IPS DF 6.9 (cell line): ENCODE measurements at places on chromosomes 7 and 10.

GRCh38 chr10:16674147-16674703 is 143.0 kb downstream of the RSU1 start:
- no peak for DNase-seq

DNA sequence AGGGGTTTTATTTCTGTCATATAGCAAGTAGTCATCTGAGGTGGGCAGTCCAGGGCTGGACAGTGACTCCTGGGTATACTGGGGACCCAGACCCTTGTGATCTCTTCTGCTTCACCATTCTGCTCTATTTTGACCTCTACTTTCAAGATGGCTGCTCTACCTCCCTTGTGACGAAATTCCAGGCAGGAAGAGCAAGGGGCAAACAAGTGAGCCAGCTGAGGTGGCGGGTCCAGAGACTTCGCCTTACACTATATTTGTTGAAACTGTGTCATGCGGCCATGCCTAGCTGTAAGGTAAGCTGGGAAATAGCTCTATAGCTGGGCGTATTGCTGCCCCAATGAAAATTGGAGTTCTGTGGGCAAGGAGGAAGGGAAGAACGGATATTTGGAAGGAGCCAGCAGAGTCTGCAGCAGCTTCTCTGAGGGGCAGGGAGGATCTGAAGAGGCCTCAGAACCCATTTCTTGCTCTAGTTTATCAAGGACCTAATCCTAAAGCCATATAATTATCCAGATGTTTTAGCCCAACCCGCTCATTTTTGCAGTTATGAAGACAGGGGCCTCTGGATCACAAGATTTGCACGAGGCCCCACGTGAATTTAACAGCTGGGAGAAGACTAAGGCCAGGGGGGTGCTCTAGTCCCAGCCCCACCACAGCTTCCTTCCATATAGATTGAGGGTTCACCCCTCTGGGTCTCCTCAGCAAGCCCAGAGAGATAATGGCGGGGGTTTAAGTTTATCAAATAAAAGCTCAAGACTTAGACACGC is 7.7 kb upstream of the CPA1 start:
- no peak for DNase-seq

- DNase-seq: no peak
Measured at GRCh38 chr10:118792526-118792925, 37.8 kb upstream of the CACUL1 start.

DNA sequence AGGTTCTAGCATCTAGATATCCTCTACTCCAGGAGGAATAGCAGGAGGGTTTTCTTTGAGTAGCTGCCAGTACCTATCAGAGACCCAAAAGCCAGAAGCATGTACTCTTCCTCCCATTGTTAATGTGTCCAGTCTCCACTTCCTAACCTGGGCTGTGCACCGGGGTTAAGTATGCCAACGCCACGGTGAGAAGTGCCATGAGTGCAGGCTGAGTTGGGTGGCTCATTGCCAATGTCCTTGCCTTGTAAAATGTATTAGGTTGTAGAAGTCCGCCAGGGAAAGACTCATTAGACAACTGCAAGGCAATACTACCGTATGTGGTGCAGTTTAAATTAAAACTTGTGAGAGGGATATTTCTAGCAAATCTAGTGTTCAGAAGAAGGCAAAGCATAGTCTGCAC is 55.0 kb upstream of the PRR15 start:
- DNase-seq: no peak

DNA sequence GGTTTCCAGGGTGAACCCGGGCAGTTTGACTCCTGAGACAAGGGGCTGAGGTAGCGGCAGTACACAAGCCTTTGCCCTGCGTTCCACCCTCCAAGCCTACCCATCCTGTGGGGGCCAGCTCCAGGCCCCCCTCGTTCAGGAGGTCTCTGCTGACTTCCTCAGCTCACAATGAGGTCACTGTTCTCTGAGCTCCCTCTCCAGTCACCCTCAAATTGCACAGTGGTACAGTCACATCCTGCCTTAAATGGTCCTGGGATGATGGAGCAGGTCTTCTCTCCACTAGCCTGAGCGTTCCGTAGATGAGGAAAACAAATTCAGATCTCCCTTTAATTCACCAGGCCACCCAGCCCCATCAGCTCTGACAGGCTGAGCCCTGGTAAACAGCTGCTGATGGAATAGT is 90.2 kb downstream of the SH3PXD2A start:
- DNase-seq: no peak

- DNase-seq: no peak
Measured at GRCh38 chr7:91685544-91685943, 195.0 kb downstream of the MTERF1 start.

DNA sequence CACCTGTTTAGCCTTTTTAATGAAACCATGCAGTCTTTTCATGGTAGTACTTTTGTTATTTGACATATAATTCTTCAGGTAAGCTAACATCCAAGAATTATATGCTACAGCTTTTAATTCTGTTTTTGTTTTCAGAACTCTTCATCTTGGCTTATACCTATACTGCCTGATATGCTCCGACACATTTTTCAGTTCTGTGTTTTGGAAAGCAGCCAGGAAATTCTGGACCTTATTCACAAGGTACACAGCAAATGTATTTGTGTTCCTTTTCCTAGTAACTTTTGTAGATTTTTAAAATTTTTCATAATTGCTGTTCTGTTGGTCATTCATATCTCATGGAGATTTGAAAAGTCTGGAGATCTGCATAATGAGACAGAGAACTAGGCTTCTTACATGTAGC is 56.7 kb downstream of the BTAF1 start:
- no peak for DNase-seq

GRCh38 chr10:49056356-49056755 is 59.0 kb downstream of the VSTM4 start:
- no peak for DNase-seq
